Astrocyte (in vitro differentiated cells and primary cell): ENCODE measurements at places on chromosomes 7 and 10.

GRCh38 chr10:26543567-26544306, 105.6 kb downstream of the APBB1IP start:
- DNase-seq = no peak

GRCh38 chr7:107167483-107168232, 1.1 kb upstream of the HBP1 start:
- DNase-seq = peak; percentile 84

DNA sequence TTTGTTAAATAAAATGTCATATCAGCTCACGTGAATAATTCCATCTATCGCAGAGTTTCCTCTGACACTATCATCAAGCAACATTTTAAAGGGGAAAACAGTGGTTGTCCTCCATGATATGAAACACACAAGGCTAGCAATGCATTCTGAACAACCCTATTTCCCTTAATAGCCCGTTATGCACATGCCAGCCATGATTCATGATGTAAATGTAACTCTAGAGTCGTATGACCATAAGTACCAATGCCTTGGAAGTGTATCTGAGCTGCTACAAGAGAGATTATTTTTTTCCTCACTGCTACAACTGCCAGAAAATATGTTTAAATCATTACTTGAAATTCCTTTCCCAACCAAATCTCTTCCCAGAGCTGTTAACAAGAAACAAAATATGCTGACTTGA, 159.4 kb downstream of the GRM8 start:
- no peak for DNase-seq

- DNase-seq = peak; percentile 38
Measured at GRCh38 chr7:23712368-23713284, 2.6 kb downstream of the STK31 start.

DNA sequence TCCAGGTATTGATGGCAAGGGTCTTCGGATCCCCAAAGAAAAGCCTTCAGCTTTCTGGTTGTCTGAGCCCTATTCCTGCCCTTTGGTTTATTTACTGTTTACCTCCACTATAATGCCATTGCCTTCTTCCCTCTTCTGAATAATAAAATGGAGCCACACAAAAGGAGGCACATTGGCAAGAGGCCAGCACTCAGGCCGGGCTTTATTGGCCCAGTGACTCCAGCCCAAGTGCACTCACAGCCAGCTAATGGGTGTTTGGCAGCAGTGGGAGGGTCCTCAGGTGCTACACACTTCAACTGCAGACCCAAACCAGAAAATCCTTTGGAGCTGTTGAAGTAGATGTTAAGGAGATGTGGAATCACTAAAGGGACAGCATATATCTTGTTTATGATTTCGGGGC, 336.0 kb downstream of the PLXNA4 start:
- DNase-seq = no peak

DNA sequence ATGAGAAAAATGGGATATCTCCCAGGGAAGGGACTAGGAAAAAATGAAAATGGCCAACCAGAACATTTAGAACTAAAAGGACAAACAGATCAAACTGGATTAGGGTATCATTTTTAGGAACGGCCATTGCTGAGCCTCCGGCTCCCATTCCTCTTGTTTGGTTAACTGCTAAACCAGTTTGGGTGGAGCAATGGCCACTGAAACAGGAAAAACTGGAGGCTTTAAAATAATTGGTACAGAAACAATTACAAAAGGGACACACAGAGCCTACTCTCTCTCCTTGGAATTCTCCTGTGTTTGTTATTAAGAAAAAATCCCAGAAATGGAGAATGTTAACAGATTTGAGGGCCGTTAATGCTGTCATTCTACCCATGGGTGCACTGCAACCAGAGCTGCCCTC, 4.7 kb upstream of the CHST3 start:
- no peak for DNase-seq

GRCh38 chr7:27179503-27180430, 5.3 kb downstream of the HOXA11 start:
- DNase-seq = no peak

- no peak for DNase-seq
Measured at GRCh38 chr10:71293446-71294084, 25.5 kb upstream of the SLC29A3 start.

DNA sequence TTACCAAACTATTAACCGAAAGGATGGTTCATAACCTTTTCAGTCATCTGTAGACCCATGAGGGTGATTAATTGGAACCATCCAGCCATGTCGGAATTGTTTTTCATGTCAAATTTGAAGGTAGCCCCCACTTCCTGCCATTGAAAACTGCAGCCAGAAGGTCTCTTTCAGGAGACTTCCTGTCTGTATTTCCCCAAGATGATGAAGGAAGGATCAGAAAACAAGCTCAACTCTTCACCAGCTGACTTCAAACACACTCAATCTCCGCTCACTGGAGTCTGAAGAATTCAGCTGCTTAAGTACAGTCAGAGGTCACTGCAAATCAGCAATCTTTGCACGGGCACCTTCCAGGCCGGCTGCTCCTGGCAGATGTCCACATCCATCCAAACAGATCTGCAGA, 291.7 kb upstream of the NPVF start:
- DNase-seq = no peak

DNA sequence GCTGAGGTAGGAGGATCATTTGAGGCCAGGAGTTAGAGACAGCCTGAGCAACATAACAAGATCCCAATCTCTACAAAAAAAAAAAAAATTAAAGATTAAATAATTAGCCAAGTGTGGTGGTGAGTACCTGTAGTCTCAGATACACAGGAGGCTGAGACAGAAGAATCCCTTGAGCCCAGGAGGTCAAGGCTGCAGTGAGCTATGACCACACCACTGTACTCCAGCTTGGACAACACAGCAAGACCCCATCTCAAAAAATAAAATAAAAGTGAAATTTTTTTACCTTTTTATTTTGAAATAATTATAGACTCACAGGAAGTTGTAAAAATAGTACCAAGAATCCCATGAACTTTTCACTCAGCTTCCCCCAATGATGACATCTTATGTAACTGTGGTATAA, 4.9 kb downstream of the FAM149B1 start:
- no peak for DNase-seq

DNA sequence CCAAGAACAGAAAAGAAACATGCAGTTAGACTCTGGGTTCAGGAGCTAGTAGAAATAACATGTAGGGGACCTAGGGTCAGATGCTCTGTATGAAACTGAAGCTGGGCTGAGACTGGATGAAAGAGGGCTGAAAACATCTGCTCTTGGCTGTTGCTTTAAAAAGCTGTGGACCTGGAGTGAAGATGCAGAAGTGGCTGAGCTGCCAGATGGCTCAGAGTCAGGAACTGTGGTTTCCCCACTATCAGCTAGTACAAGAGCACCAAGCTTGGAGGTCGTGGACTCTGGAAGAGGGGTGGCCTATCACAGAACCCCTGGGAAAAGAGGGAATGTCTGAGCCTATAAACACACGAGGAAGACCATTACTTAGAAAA, 5.9 kb downstream of the ADK start:
- peak; percentile 51 for DNase-seq

DNA sequence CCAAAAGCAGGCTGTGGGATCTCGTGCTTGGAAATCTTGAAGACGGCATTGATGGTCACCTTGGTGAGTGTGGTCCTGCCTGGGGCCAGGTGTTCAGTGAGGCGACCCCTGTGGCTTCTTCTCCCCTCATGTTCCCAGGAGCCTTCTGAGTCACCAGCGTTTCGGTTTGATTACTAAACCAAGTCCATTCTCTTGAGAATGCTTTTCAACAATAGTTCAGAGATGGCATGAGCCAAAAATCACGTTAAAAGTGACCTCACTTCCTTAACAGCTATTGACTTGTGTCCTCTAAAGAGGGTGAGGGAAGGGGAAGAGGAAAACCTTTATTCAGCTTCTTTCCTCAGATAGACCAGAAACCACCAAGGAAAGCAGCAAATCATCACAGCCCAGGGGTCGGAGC, 315.2 kb downstream of the GATA3 start:
- DNase-seq = peak; percentile 83

DNA sequence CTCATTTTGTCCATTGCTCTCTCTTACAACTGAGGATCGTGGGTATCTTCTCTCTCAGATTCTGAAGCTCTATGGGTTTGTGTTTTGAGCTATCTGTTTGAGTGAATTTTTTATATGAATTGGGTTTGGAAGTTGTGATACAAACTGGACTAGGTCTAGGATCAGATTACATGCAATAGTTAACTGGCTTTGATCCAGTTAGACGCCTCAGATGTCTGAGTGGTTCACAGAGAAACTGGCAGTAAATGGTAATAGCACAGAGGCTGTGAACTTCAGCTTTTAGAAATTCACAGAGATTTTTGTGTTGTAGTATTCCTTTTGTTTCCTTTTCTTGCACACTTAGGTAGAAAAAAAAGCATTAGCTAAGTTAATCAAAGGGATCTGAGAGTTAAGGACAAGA, 12.7 kb upstream of the DNMBP start:
- DNase-seq = peak; percentile 33

GRCh38 chr10:131013281-131013912, 298.1 kb downstream of the TCERG1L start:
- DNase-seq = no peak

GRCh38 chr10:109969760-109970346, 37.9 kb upstream of the ADD3 start:
- DNase-seq = no peak

DNA sequence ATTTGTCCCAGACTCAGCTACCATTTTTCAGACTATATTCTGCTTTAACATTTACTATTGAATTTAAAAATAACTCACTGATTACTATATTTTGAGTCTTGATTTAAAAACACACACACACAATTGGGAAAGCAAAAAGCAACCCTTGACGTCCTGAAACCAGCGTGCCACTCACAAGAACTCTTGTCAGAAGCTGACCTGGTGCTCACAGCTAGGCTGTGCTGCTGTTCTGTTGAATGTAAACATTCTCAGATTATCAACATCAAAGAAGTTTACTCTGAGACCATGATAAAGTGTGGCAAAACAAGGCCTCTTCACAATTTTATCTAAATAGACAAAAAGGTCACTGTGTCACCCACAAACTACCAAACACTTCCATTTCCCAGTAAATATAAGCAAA, 62.6 kb upstream of the CACNA2D1 start:
- DNase-seq = no peak
